ENCODE measurements at places on chromosomes 7 and 10. TPM values are rescaled to one million over a fixed set of nuclear protein-coding genes. Genes with fewer than 3 reads are reported as not detected.

UPK3B gene
- 12.8 TPM for polyA plus RNA-seq

RPP38 gene
- polyA plus RNA-seq = 11.8 TPM

TMEM196 gene
- polyA plus RNA-seq = not detected

XRCC2 gene
- 0.09 TPM for polyA plus RNA-seq

SLC13A1 gene
- 0.02 TPM for polyA plus RNA-seq

CCDC201 gene
- not detected for polyA plus RNA-seq

PRR15 gene
- polyA plus RNA-seq = 1.1 TPM

LRMDA gene
- polyA plus RNA-seq = 7.2 TPM

TIAL1 gene
- polyA plus RNA-seq = 38.6 TPM

CCSER2 gene
- 16.1 TPM for polyA plus RNA-seq

FANK1 gene
- 1.2 TPM for polyA plus RNA-seq

LIPK gene
- not detected for polyA plus RNA-seq

MAT1A gene
- 0.11 TPM for polyA plus RNA-seq

AKR1D1 gene
- polyA plus RNA-seq = not detected

FAM131B gene
- polyA plus RNA-seq = 1.2 TPM

TMEM229A gene
- 0.04 TPM for polyA plus RNA-seq

CALCR gene
- not detected for polyA plus RNA-seq

FFAR4 gene
- 1.3 TPM for polyA plus RNA-seq

LHPP gene
- polyA plus RNA-seq = 21.6 TPM

PNLIP gene
- polyA plus RNA-seq = 3.7 TPM

IKZF1 gene
- polyA plus RNA-seq = 3.4 TPM

ANKRD22 gene
- polyA plus RNA-seq = 14.7 TPM

GPR37 gene
- polyA plus RNA-seq = not detected

LOXL4 gene
- 2.8 TPM for polyA plus RNA-seq

PLCE1 gene
- 2.4 TPM for polyA plus RNA-seq

OPALIN gene
- polyA plus RNA-seq = not detected

IMMP2L gene
- 15.0 TPM for polyA plus RNA-seq

KCND2 gene
- polyA plus RNA-seq = 0.46 TPM

DBNL gene
- polyA plus RNA-seq = 39.4 TPM

PRRT4 gene
- 9.9 TPM for polyA plus RNA-seq

CALU gene
- 60.5 TPM for polyA plus RNA-seq

LRRTM3 gene
- polyA plus RNA-seq = not detected

TMEM176A gene
- polyA plus RNA-seq = 5.8 TPM

AHR gene
- polyA plus RNA-seq = 3.5 TPM

C10orf71 gene
- polyA plus RNA-seq = 0.01 TPM

Measured in adipose tissue (tissue), 3 donors.